Substantia nigra (tissue), 51 donors: ENCODE measurements at places on chromosomes 6 and 20.

- no peak for DNase-seq
These were observed 705.6 kb downstream of the UTRN start for GRCh38 chr6:144990784-144991183.

DNA sequence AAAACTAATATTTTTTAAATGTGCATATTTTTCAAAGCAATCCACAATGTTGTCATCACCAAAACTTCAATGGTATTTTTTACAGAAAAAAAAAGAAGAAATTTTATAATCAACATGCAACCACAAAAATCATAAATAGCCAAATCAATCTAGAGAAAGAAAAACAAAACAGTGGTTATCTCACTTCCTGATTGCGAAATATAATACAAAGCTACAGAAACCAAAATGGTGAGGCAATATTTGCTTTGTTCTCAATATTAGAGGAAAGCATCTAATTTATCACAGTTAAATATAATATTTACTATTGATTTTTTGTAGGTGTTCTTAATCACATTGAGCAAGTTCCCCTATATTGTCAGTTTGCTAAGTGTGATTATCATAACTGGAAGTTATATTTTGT lies 720.7 kb upstream of the ADGRB3 start:
- no peak for DNase-seq

GRCh38 chr6:139324301-139324555 lies 32.4 kb upstream of the TXLNB start:
- DNase-seq: no peak

DNA sequence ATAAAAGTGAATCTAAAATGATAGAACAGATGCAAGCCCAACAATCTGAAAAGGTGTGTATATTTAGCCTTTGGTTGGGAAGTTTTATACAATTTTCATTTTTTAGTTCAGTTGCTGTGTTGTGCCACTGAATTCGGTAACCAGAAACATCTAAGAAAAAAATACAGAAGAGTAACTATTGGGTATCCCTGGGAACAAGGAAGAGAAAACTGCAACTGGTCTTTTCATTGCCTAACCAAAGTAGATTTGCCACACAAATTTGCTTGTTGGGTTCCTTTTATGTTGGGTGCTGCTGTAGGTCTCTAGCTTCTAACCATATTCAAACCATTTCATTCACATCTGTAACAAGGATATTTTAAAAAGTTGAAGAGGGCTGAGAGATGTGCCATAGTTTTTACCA lies 2.8 kb upstream of the TMEM30A start:
- no peak for DNase-seq

- DNase-seq: no peak
These were observed 30.9 kb upstream of the CD83 start for GRCh38 chr6:14086701-14087100.

DNA sequence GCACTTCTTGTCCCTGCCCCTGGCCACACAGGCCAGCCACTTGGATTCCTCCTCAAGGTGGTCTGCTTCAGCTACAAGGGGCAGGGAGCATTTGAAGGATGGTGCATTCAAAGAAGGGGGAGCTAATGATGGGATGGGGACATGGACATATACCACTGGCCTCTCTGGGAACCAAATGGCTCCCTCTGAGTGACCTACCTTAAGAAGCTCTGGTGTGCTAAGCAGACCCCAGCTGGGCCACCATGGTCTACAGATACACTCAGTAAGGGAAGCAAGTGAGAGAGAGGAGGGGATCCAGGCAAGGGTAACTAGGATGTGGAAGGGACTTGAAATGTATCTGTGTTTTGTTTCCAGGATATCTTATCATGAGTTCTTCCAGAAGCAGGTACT lies 62.4 kb downstream of the TTI1 start:
- DNase-seq: no peak

DNA sequence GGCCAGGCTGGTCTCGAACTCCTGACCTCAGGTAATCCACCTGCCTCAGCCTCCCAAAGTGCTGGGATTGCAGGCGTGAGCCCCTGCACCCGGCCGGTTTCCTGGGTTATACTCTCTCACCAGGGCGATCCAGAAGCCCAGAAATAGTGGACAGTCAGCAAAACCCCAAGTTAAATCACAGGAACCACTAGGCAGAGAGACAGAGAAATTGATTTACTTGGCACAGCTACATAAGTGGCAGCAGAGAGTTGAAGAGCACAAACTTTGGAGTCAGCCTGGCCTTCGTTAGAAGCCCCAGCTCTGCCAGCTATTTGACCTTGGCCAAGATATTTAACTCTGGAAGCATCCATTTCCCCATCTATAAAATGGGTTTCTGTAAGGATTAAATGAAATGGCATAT lies 32.7 kb downstream of the MTRES1 start:
- DNase-seq: no peak

DNA sequence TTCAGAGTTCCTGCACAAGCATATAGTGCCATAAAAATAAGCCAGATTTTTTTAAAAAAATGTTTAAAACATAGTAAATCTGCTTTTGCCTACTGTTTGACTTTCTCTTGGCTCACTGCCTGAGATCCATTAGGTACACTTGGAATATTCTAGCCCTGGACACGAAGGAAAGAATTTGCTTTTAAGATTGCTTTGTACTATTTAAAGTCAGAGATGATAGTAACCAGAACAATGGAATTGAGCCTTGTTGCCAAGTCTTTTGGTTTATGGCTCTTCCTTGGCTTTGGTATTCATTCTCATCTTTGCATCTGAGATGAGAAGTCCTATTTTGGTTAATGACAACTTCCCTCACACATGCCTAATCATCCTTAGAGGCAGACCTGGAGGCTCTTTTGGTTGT lies 32.4 kb downstream of the CNR1 start:
- no peak for DNase-seq

DNA sequence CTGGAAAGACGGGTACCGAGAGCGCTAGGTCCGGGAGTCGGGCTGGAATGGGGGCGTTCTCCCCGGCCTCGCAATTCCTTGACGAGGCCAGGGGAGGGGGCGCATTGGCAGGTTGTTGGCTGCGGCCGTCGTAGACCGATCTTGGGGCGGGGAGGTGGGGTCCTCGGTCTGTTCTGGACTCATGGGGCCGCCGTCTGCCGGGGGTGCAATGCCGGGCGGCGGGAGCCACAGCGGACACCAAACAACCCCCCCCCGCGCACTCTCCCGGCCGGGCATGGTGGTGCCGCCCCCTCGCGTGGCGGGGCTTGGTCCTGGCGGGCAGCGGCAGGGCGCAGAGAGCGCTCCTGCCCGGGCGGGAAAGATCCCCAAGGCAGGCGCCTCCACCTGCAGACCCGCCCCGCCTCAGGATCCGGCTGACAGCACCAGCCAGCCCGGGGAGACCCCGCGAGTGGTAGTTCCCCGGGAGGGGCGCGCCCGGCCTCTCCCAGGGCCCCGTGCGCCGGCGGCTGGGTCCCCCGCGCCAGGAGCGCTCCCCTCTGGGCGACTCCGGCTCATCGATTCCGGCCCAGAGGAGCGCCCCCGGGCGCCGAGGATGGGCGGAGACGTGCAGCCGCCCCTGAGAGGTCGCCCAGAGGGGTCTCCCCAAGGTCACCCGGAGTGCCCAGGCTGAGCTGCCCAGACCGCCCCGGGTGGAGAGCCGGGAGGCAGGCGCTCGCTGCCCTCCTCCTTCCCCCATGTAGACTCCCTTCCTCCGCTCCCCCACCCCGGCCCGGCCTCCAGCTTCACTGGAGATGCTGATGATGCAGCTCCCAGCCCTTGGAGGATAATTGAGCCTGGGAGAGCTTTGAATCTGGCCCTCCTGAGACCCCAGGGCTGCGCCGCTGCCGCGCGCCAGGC lies 709 bp downstream of the PPP1R16B start:
- peak; percentile 55 for DNase-seq

- no peak for DNase-seq
These were observed 2.4 kb upstream of the SYTL3 start for GRCh38 chr6:158647501-158647900.

GRCh38 chr6:65943548-65943947 lies 236.5 kb upstream of the EYS start:
- DNase-seq: no peak

- no peak for DNase-seq
These were observed 28.8 kb downstream of the OGFRL1 start for GRCh38 chr6:71317441-71317840.
